ENCODE measurements at places on chromosomes 6 and 20.

- DNase-seq: no peak
Measured at GRCh38 chr6:44451803-44452695, 64.5 kb downstream of the CDC5L start.

GRCh38 chr6:583635-584034 lies 73.3 kb downstream of the HUS1B start:
- no peak for DNase-seq

GRCh38 chr6:117733341-117733740 lies 58.1 kb downstream of the NUS1 start:
- no peak for DNase-seq

- no peak for DNase-seq
Measured at GRCh38 chr6:50093938-50094272, 44.2 kb upstream of the DEFB112 start.

- no peak for DNase-seq
Measured at GRCh38 chr6:24743265-24743943, 24.4 kb upstream of the C6orf62 start.

DNA sequence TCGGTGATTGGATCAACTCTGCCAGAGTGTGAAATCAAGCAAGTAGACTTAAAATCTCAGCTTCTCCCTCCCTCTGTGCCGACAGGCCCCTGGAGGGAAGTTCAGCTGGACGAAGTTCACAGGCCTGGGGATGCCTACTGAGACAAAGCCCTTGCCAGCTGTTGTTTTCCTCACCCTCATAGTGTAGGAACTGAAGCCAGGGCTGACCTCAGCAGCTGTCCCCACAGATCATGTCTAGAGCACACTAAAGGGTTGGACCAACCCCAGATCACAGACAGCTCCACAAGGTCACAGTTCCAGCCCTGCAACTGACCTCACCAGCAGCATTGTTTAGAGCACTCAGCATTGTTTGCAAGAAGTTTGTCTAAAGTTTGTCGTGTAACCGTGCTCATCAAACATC lies 261.9 kb upstream of the ECI2 start:
- DNase-seq: no peak

GRCh38 chr6:1917626-1918371 lies 308.1 kb downstream of the FOXC1 start:
- no peak for DNase-seq

DNA sequence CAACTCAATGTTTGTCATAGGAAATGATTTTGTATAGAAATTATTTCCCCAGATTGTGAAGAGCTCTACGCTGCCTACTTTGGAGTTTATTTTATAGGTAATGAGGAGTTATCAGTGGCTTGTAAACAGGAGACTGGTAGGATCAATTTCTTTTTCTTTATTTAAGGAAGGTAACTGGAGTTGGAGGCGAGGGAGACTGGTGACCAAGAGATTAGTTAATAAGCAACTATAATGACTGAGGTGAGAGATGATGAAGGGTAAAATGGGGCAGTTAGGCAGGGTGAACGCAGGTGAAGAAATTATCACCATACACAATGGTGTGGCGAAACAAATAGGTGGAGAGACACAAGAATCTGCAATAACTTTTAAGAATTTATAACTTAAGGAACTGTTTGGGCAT lies 100.2 kb downstream of the PRKN start:
- DNase-seq: no peak
